ENCODE measurements at places on chromosomes 4 and X.

DNA sequence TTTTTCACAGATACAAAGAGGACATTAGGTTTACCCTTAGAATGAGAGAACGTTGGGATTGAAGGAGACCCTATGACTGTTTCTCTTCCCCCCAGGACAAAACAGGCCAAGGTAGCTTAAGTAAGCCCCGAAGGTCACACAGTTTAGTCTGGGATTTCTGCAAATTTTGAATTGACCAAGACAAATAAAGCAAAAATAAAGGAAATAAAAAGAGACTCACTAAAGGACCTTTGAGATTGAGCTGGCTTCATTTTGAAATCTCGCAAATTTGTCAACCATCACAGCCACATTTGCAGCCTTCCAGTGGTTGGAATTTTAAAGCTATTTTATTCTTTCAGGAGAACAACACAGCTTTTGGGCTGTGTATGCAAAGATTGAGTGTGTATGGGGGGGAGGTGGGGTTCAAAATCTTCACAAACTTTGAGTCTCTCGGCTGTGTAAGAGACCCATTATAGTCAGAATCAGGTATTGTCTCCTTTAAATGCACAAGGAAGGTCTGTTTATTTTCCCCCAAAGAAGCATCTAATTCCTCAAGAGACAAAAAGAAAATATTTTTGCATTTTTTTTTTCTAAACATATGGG is 4.2 kb downstream of the TMSB4X start:
- no peak for DNase-seq
- H3K27ac ChIP-seq, result peak overlapping the region; percentile 91
- peaks cover 37% of the 10 kb centered on the region for H3K36me3 ChIP-seq
- H3K4me3 ChIP-seq, result peak overlapping the region; percentile 90
- H3K27me3 ChIP-seq, result no peaks in the 10 kb centered on the region

GRCh38 chr4:53307819-53308780 is 57.8 kb downstream of the SCFD2 start:
- no peak for DNase-seq
- H3K36me3 ChIP-seq, result peaks cover 48% of the 10 kb centered on the region
- peaks cover 13% of the 10 kb centered on the region for H3K4me1 ChIP-seq
- peak overlapping the region; percentile 5 for H3K27ac ChIP-seq
- H3K27me3 ChIP-seq, result no peaks in the 10 kb centered on the region

DNA sequence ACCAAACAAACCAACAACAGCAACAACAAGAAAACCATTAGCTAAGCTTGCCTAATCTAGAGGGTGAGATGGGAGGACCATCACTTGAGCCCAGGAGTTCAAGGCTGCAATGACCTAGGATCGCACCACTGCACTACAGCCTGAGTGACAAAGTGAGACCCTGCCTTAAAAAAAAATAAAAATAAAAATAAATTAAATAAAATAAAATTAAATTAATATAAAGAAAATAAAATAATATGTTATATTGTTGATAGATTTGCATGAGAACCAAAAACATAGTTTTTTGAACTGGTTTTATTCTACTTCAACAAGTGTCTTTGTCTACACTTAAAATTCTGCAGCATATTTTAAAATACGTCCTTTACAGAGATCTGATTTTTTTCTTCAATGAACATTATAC is 2683.1 kb downstream of the ARAP2 start:
- no peak overlapping the region for H3K4me3 ChIP-seq
- DNase-seq, result no peak
- no peaks in the 10 kb centered on the region for H3K36me3 ChIP-seq
- H3K4me1 ChIP-seq, result no peaks in the 10 kb centered on the region
- H3K27ac ChIP-seq, result no peak overlapping the region
- H3K27me3 ChIP-seq, result no peaks in the 10 kb centered on the region

GRCh38 chr4:15361529-15361928 is 66.3 kb upstream of the C1QTNF7 start:
- H3K27me3 ChIP-seq, result peaks cover 4% of the 10 kb centered on the region
- H3K36me3 ChIP-seq, result no peaks in the 10 kb centered on the region
- no peak for DNase-seq
- H3K27ac ChIP-seq, result no peak overlapping the region
- no peak overlapping the region for H3K4me3 ChIP-seq
- H3K4me1 ChIP-seq, result peaks cover 5% of the 10 kb centered on the region

GRCh38 chrX:113001836-113002235 is 161.2 kb upstream of the AMOT start:
- no peak for DNase-seq
- no peaks in the 10 kb centered on the region for H3K27me3 ChIP-seq
- no peaks in the 10 kb centered on the region for H3K36me3 ChIP-seq
- H3K4me3 ChIP-seq, result no peak overlapping the region
- H3K27ac ChIP-seq, result no peak overlapping the region
- no peaks in the 10 kb centered on the region for H3K4me1 ChIP-seq

Data from activated B cell treated with CpG ODN at 0.5 μM for 24 hours (primary cell).